Omental fat pad (tissue), 4 donors: ENCODE measurements at places on chromosomes 6 and 20.

DNA sequence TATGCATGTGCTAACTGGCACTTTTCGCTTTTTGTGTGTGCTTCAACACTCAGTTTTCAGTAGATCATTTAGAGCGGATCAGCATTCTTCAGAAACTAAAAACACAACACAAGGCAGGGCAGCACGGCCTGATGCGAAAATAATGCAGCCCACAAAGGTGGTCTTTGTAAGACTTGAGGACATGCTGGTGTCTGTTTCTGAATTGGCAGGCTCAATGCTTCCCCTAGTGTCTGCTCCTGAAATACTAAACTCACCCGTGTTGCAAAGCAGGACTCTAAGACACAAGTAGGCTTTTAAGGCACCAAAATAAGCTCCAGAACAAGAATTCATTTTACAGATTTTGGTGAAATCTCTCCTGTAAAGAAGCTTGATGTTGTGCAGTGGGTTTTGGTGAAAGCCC, 676.5 kb downstream of the TENT5A start:
- no peak for DNase-seq

- DNase-seq, result no peak
Observed at GRCh38 chr6:140976806-140977205, 1155.9 kb upstream of the GJE1 start.

- no peak for DNase-seq
Observed at GRCh38 chr20:57157106-57157691, 109.2 kb downstream of the BMP7 start.

DNA sequence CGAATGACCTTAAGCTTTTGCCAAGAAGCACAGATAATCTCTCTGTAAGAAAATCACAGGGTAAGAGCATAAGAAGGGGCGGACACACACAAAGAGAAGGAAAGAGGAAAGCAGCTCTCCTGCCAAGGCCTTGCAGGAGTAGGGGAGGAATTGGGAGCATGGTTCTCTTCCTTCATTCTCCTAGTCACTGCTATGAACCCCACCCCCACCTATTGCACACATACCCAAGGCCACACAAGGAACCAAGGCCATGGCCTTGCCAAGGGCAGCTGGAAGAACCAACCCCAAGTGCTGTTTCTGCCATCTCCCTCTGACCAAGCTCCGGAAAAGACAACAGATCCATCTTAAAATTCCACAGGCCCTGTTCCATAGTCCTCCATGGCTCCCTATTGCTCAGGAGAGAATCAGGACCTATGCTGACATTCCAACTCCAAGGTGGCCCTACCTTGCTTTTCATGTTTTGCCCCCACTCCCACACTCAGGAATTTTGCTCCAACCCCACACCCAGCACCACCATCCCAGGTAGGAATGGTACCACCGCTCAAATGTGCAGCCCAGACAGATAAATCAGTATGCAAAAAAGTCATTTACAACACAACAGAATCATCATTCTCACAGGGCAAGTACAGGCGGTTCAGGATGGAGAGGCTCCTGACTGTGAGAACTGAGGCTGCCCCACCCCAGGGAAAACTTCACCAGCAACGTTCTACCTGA, 31.3 kb downstream of the TRAM2 start:
- no peak for DNase-seq

DNA sequence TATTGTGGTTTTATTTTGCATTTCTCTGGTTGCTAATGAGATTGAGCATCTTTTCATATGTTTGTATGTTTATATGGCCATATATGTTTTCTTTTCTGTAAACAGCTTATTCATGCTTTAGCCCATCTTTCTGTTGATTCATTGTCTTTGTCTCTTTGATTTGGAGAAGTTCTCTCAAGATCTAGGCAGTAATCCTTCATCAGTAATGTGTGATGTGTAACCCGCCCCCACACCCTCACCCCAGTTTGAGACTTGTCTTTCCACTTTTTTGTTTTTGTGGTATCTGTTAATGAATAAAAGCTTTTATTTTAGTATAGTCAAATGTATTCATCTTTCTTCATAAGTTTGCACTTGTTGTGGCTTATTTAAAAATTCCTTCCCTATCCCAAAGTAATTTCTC, 26.0 kb downstream of the ZC3H12D start:
- DNase-seq, result no peak

GRCh38 chr20:20207291-20207690, 155.0 kb downstream of the CFAP61 start:
- no peak for DNase-seq

DNA sequence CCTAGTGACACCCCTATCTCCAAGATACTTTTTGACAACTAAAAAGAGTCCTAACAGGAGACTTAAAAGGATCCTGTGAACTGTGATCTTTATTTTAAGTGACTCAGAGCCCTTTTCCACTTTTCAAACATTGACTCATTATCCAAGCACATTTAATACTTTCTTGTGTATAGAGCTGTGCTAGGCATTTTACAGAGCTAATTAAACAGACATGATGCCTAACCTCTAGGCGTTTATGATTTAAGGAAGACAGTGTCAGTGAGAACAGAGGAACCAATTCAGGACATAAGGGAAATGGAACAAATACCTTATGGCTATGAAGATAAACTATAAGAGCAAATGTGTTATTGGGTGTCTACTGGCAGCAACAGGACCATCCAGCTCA, 282.6 kb downstream of the TPBG start:
- DNase-seq, result no peak

DNA sequence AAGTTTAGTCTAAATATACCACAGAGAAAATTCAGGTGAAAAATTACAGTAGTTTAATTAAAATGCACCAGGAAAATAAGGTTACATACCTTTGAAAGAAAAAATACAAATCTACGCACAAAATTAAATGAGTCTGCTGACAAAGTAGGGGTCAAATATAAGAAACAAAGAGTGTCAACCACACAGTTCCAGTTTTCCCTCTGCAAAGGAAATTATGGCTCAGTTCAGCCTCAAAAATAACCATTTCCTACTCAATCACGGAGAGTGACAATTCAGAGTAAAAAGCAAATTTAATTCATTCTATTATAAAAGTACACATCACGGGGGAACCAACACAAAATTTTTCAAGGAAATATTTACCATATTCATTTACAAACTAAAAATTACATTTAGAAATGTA, 124.8 kb downstream of the PTPRK start:
- no peak for DNase-seq

DNA sequence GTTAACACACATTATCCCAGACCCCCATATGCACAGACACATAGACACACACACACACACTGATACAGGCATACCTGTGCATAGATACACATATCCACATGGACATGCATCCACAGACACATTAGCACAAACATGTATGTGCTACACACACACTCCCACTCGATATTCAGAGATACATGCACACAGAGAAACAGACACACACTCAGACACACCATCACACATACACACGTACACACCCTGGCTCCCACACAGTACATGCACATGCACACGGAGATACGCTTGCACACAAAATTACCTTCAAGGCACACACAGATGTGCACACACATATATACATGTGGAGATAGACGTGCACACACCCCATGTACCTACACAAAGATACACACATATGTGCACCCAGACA, 19.7 kb downstream of the RBM38 start:
- no peak for DNase-seq

- no peak for DNase-seq
Observed at GRCh38 chr6:42040856-42041480, 9.4 kb upstream of the TAF8 start.

- no peak for DNase-seq
Observed at GRCh38 chr6:27685279-27685678, 212.4 kb upstream of the ZNF184 start.

GRCh38 chr6:80466981-80467380, 360.5 kb downstream of the BCKDHB start:
- DNase-seq, result no peak

GRCh38 chr6:31898383-31899011, 999 bp upstream of the EHMT2 start:
- DNase-seq, result no peak

- no peak for DNase-seq
Observed at GRCh38 chr6:92169506-92169905, 1249.9 kb downstream of the EPHA7 start.

- DNase-seq, result no peak
Observed at GRCh38 chr20:23415959-23416583, 5.2 kb downstream of the NAPB start.

DNA sequence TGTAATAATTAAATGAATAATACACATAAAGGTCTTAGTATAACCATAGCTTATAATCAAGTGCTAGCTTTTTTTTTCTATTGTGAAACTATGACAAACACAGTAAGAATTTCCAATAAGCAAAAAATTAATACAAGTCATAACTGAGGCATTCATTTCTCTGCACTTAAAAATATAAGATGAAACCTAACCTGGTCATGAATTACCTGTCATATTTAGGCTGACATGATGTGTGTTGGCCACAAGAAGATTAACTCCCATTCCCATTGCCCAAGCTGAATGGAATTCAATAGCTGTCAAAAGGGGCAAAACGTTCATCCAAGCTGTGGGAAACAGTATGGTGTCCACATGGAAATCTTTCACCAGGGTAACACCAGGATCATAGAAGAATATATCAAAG, 5.4 kb downstream of the VNN2 start:
- no peak for DNase-seq
